ENCODE measurements at places on chromosomes 16 and 17.

- DNase-seq = no peak
These were observed 47.4 kb upstream of the SLC38A10 start for GRCh38 chr17:81342269-81343070.

DNA sequence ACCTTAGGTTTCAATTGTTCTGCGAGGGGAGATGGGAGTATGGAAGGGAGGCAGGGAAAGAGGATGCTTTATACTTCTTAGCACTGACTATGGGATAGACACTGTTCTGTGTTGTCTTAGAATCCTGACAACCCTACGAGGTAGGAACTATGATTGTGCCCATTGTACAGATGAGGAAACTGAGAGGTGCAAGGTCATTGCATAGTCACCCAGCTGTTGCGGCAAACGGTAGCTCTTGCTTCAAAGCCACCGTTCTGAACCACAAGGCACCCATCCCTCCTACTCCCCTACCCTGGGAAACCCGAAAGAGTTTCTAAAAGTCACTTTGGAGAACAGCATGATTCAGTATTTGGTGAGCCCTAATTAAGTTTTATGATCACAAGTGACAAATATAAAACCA lies 7.5 kb downstream of the CCDC40 start:
- DNase-seq = no peak

- DNase-seq = no peak
These were observed 55.8 kb upstream of the ADCY9 start for GRCh38 chr16:4172070-4172469.

DNA sequence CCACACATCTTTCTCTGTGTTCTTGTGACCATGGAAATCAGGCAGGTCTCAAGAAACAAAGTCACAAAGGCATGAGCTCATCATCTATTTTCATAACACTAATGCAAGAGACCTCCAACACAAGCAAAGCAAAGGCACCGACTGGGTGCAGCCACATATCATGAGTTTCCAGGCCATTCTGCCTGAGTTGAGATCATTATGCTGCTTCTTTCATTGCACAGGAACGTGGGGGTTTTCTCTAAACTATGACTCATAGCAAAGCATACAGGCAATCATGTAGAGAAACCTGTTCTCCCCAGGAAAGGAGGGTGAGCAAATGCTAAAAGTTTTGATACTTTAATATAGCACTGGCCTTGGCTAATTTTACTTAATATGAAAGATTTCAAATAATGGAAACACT lies 60.7 kb downstream of the GRIN2A start:
- no peak for DNase-seq

- no peak for DNase-seq
These were observed 23.1 kb downstream of the HSBP1 start for GRCh38 chr16:83830769-83831455.

- DNase-seq = no peak
These were observed 14.6 kb downstream of the MAPT start for GRCh38 chr17:45908935-45909334.
